HFFc6 (cell line): ENCODE measurements at places on chromosomes 6 and 20.

DNA sequence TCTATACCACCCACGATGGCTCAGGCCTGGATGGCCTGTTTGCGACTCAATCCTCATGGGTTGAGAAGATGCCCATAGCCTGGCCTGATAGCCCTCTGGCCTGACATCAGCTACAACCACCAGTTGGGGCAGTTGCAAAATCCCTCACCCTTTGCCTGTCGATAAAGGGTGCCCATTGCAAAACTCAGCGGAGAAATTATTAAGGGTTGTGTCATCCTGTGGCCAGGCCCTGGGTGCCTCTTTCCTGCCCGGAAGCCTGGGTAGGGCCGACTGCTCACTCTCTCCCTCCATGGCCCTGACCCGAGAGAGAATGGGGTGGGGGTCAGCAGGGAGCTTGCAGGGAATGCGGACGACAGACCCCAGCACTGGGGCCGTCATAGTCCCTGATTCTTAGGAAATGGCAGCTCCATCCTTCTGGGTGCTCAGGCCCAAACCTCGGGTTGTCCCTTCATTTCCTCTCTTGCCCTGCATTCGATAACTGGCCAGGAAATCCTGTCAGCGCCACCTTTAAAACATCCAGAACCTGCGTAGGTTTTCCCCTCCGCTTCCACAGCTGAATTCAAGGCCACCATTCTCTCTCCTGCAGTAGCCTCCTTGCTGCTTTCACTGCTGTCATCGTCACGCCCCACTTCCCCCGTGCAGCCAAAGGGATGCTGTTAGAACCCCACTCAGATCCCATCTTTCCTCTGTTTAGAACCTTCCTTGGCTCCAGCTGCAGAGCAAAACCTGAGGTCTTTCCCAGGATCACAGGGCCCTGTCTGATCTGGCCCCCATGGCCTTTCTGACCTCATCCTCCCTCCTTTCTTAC, 31.1 kb downstream of the CEBPB start:
- peaks cover 5% of the 10 kb centered on the region; the same call in 1 of the 2 replicates for H3K36me3 ChIP-seq
- peak; percentile 23 for DNase-seq
- H3K4me1 ChIP-seq: peaks cover 46% of the 10 kb centered on the region
- no peak overlapping the region for H3K4me3 ChIP-seq
- peak overlapping the region; percentile 42 for H3K27ac ChIP-seq

GRCh38 chr6:20584100-20584731, 50.0 kb downstream of the CDKAL1 start:
- H3K36me3 ChIP-seq: no peaks in the 10 kb centered on the region
- no peak overlapping the region for H3K4me3 ChIP-seq
- H3K4me1 ChIP-seq: no peaks in the 10 kb centered on the region
- DNase-seq: no peak
- H3K27ac ChIP-seq: no peak overlapping the region

DNA sequence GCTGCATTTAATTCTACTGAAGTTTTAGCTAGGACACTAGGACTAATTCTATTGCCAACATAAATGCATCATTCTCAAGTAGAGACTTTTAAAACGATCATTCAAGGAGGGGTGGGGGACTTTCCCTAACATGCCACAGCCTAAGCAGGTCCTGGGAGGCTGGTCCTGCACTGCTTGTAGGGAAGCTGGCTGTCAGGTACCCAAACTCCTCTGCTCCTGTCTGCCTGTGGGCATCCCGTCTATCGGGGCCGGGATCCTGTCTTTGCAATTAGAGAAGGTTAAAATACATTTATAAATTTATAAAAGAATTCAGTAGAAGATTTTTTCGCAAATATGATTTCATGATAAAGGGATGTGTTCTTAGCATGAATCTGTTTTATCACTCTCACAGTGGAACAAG, 51.6 kb upstream of the MPC1 start:
- no peaks in the 10 kb centered on the region for H3K4me1 ChIP-seq
- no peak for DNase-seq
- no peaks in the 10 kb centered on the region for H3K36me3 ChIP-seq
- H3K27me3 ChIP-seq: peaks cover under 1% of the 10 kb centered on the region; the same call in 1 of the 2 replicates
- H3K4me3 ChIP-seq: no peak overlapping the region

- H3K27ac ChIP-seq: no peak overlapping the region
- H3K27me3 ChIP-seq: peaks cover 57% of the 10 kb centered on the region
- peaks cover 8% of the 10 kb centered on the region for H3K4me1 ChIP-seq
- DNase-seq: no peak
These were observed 20.2 kb downstream of the KIF25 start for GRCh38 chr6:168017629-168018028.

DNA sequence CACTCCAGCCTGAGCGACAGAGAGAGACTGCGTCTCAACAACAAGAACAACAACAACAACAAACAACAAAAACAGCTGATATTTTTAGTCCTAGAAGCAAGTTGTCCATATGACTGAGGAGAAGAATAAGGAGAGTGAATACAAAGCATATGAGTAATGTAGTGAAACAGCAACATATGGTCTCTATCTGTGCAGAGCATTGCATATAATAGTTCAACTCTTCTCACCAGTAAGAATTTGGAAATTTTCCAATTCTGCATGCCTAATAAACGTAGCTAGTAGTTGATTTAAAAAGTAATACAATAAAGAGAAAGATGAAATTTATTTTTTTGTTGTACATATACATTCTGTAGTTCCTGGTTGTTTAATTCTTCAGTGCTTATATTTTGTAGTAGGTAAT, 129.7 kb upstream of the FAM83B start:
- H3K4me1 ChIP-seq: no peaks in the 10 kb centered on the region
- DNase-seq: no peak
- H3K4me3 ChIP-seq: no peak overlapping the region
- H3K36me3 ChIP-seq: no peaks in the 10 kb centered on the region

GRCh38 chr6:14108571-14109410, 8.8 kb upstream of the CD83 start:
- no peak for DNase-seq
- no peak overlapping the region for H3K4me3 ChIP-seq
- H3K4me1 ChIP-seq: no peaks in the 10 kb centered on the region
- peaks cover 9% of the 10 kb centered on the region for H3K27me3 ChIP-seq
- H3K27ac ChIP-seq: no peak overlapping the region
- peaks cover 6% of the 10 kb centered on the region; the same call in 1 of the 2 replicates for H3K36me3 ChIP-seq

DNA sequence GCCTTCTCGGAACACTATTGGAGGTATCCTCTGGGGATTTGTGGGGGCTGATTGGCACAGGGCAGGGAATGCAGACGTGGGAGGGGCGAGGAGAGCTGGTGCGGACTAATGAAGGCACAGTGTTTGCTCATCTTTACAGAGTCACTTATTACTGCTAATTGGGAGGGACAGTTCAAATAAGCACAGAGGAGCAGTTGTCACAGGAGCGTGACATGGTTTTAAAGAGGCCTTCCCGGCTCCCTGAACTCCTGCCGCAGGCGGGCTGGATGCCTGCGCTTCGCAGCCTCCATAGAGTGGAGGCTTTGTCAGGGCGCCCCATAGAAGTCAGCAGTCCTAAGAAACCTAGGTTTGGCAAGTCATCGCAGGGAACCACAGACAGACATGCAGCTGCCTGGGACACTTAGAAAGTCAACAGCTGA, 149.6 kb downstream of the LINC00237 start:
- H3K36me3 ChIP-seq: no peaks in the 10 kb centered on the region
- no peak overlapping the region for H3K27ac ChIP-seq

GRCh38 chr20:40980828-40981310, 47.8 kb upstream of the TOP1 start:
- no peak for DNase-seq
- peaks cover 6% of the 10 kb centered on the region for H3K27me3 ChIP-seq
- H3K4me1 ChIP-seq: no peaks in the 10 kb centered on the region
